ENCODE measurements at places on chromosomes 4 and X.

GRCh38 chrX:133516686-133517085 is 101.4 kb upstream of the GPC4 start:
- no peak for DNase-seq

GRCh38 chr4:157072002-157072401 is 3.9 kb upstream of the GLRB start:
- no peak for DNase-seq

GRCh38 chrX:51795136-51795535 is 51.9 kb downstream of the GSPT2 start:
- no peak for DNase-seq

DNA sequence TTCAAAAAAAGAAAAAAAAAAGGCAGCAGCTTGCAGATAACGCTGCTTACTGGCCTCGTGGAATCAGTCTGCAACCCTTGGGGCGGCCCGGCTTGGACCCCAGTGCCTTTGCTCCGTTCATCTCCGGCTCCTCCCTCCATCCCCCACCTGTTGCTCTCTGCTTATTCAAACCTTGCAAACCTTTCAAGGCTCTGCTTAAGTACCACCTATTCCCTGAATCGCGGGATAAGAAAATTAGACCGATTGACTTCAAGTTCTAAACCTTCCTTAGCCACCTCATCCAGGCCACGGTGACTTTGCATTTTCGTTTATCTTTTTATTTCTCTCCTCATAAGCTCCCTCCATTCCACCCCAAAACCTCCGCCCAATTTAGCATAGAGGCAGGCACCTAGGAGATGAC is 1.4 kb upstream of the PHKA1 start:
- DNase-seq: no peak

- DNase-seq: no peak
These were observed 6.2 kb upstream of the HPSE start for GRCh38 chr4:83340692-83341343.

DNA sequence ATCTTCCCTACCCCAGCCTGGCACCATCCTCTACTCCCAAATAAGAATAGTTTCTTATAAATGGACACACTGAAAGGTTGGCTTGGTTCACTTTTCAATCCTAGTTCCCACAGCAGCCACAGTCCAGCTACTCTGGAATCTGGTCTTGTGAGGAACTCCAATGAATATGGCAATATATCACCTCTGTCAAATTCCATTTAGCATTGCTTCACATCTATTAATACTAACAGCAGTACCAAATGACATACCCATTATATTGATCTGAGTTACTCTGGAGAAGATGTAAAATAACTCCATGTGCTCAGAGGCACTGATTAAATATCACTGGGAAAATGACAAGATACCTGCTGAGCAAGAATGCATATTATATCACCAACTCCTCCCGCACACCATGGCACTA is 8.6 kb downstream of the OPHN1 start:
- DNase-seq: no peak

GRCh38 chr4:155962767-155963166 is 9.1 kb upstream of the CTSO start:
- no peak for DNase-seq

GRCh38 chr4:140266958-140267568 is 106.4 kb upstream of the SCOC start:
- no peak for DNase-seq

- DNase-seq: no peak
These were observed 101.4 kb upstream of the PDE5A start for GRCh38 chr4:119729835-119730670.

DNA sequence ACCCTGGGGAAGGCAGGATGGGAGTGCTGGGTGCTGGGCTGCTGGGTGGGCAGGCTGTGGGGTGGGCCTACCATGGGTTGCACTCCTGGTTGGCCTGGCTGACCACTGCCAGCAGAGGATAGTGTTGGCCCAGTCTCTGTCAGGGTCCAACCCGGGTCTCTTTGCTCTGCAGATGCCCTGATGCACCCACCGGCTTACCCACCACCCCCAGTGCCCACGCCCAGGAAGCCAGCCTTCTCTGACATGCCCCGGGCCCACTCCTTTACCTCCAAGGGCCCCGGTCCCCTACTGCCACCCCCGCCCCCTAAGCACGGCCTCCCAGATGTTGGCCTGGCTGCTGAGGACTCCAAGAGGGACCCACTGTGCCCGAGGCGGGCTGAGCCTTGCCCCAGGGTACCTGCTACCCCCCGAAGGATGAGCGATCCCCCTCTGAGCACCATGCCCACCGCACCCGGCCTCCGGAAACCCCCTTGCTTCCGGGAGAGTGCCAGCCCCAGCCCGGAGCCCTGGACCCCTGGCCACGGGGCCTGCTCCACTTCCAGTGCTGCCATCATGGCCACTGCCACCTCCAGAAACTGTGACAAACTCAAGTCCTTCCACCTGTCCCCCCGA is 14.2 kb upstream of the ADD1 start:
- no peak for DNase-seq

DNA sequence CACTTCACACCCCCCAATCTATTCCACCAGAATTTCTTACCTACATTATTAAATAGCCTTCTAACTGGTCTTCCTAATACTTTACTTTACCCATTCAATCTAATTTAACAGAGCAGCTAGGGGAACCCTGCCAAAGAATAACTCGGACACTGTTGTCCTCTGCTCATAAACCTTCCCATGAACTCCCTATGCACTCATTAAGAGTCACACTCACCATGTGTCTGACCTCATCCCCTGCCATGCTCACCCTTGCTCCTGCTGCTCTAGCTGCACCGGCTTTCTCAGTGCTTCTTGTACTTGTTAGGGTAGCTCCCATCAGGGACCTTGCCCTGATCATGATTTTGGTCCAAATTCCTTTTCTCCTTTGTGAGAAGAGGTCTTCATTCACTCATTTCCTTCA is 54.6 kb upstream of the GUCY1A1 start:
- DNase-seq: no peak

GRCh38 chr4:649751-650310 is 24.2 kb downstream of the ATP5ME start:
- no peak for DNase-seq

GRCh38 chr4:4803912-4804296 is 55.6 kb upstream of the MSX1 start:
- DNase-seq: no peak

DNA sequence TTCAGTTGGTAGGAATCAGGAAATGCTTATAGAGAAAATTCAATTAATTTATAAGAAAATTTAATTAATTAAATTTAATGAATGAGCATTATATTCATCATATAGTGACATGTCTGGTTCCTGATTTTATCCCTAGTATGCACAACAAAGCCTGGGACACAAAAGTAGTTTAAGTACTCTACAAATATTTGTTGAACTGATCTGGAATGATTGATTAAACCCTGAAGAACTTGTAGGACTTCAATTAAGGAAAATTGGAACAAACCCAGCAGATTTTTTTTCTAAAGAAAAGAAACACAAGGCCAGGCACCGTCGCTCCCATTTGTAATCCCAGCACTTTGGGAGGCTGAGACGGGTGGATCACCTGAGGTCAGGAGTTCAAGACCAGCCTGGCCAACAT is 4.5 kb upstream of the APELA start:
- no peak for DNase-seq

DNA sequence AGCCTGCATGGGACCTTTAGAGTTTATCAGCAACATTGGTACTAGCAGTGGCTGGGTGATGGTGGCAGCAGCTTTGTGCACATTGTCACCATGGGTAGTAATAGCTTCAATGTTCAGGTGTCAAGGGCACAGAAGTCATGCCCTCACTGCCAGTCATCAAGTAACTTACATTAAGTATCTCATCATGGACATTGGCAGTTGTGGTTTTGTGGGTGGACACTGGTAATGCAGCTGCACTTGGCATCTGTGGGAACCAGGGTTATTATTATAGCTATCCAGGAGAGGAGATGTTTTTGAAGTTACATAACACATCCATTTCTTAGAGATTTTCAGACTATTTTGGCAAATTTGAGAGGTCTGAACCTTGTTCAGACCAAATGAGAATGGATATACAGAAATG is 243.2 kb upstream of the NOCT start:
- DNase-seq: no peak

- DNase-seq: no peak
These were observed 124.8 kb downstream of the HMX1 start for GRCh38 chr4:8746523-8747466.

- no peak for DNase-seq
These were observed 19.0 kb downstream of the NKX6-1 start for GRCh38 chr4:84480082-84480481.

GRCh38 chrX:123665197-123665596 is 67.7 kb downstream of the THOC2 start:
- DNase-seq: no peak

DNA sequence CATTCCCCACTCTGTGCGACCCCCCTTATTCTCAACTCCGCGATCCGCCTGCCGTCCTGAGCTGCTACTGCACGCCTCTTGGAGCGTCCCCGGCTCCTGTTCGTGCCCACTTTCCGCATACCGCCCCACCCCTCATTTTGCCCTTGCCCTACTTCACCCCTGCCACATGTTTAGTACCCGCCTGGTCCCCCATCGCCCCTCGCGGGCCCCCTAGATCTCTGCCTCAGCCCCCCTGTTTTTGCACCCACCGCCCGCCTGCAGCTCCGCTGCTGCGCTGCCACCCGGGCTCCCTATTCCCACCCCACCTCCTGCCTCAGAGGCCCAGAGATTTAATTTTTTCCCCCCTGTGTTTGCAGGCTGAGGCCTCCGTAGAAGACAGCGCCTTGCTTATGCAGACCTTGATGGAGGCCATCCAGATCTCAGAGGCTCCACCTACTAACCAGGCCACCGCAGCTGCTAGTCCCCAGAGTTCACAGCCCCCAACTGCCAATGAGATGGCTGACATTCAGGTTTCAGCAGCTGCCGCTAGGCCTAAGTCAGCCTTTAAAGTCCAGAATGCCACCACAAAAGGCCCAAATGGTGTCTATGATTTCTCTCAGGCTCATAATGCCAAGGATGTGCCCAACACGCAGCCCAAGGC is 1.4 kb downstream of the MAGED1 start:
- DNase-seq: no peak

GRCh38 chr4:188986271-188986689 is 847.0 kb downstream of the TRIML1 start:
- no peak for DNase-seq

DNA sequence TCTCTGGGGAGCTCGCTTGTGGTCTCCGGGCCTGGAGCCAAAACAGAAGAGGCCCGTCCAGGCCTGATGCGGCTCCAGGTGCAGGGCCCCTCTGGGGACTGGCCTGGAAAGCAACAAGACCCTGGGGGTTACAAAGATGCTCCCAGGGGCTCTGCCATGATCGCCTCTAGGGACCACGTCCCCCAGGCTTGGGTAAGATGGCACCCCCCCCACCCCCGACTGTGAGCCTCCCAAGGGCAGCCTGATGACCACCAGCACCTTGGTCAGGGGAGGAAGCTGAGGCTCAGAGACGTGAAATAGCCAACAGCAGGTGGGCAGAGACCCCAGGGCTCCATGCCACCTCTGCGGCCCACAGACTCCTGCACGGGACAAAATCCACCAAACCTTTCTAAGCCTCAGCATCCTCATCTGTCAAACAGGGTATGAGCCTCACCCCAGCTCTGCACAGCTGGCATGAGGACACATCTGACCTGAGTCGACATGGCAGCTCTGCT is 25.4 kb downstream of the C4orf50 start:
- DNase-seq: no peak

DNA sequence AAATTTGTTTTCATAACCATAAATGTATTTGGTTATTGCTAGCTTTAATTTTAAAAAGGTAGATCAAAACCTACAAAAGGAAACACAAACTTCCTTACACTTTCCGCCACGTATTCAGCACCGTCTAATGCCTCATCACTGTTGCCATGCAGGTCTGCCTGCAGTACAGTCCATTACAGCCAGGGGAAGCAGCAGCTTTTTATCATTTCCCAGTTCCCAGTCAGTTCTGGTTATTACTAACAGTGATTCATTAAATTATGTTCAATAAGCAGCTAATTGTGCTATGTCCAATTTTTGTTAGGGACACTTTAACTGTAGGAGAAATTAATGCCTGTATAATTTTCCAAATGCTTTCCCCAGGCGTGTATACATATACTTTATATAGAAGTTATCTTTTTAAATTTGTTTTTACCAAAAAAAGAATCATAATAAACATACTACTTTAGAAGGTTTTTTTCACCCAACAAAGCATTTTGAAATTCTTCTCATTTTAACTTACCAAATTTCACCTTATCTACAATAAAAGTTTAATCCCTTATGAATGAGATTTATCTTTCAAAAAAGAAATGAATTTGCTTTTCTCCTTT is 93.3 kb downstream of the ANXA3 start:
- peak; percentile 10 for DNase-seq
